ENCODE measurements at places on chromosomes 2 and 18. TPM values are rescaled to one million over a fixed set of nuclear protein-coding genes. Genes with fewer than 3 reads are reported as not detected.

The HOXD4 gene
- total RNA-seq, result not detected

The RNF144A gene
- total RNA-seq, result 12.6 TPM

The PDE1A gene
- 10.7 TPM for total RNA-seq

- no peaks in the 10 kb centered on the region for H3K27me3 ChIP-seq
- no peak for DNase-seq
- no peak overlapping the region for H3K4me3 ChIP-seq
- peaks cover 7% of the 10 kb centered on the region for H3K36me3 ChIP-seq
- H3K27ac ChIP-seq, result no peak overlapping the region
These were observed 213.1 kb downstream of the NBAS start for GRCh38 chr2:15348045-15348444.

GRCh38 chr2:215723631-215724011 lies 287.8 kb upstream of the FN1 start:
- no peaks in the 10 kb centered on the region for H3K36me3 ChIP-seq
- H3K4me3 ChIP-seq, result no peak overlapping the region
- peaks cover 5% of the 10 kb centered on the region for H3K4me1 ChIP-seq
- H3K27me3 ChIP-seq, result no peaks in the 10 kb centered on the region
- no peak overlapping the region for H3K27ac ChIP-seq

- no peaks in the 10 kb centered on the region for H3K4me1 ChIP-seq
- peak overlapping the region; percentile 87 for H3K27ac ChIP-seq
- no peak overlapping the region for H3K4me3 ChIP-seq
These were observed 215.4 kb downstream of the ZNF521 start for GRCh38 chr18:25136416-25137196.

DNA sequence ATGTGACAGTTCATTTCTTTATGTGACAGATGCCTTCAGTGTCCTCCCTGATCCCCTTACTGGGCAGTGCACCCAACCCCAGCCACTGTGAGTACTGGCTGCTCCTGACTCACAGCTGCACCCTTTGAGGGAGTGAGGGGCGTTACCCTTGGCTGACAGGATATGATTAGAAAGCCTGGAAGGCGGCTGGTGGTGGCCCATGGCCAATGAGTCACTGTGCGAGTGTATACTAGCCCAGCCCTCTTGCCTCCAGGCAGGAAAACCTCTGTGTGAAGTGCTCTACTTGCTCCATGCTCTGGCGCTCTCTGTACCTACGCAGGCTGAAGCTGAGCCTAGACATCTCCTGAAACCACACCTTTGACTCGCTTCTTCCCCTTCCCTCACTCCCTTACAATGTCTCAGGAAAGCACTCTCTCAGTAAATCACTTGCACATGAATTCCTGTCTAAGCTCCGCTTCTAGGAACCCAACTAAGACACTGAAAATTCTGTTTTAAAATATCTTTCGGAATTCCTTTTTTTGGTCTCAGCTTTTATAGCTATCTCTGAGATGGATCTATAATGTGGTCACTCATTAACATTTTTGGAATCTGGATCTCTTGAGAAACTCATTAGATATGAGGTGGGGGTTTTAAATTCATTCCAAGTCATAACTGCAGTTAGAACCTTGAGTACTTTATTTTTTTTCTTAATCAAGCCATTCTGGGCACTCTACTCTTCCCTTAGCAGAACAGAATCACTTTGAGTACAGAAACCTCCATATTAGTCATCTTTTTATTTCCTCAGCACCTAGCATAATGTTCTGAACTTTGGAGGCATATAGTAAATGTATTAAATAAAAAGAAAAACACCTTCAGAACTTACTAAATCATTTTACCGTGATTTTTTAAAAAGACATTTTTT lies 25.3 kb upstream of the STAM2 start:
- H3K4me1 ChIP-seq, result peaks cover 3% of the 10 kb centered on the region
- no peak overlapping the region for H3K4me3 ChIP-seq
- no peaks in the 10 kb centered on the region for H3K36me3 ChIP-seq
- H3K27me3 ChIP-seq, result no peaks in the 10 kb centered on the region
- no peak overlapping the region for H3K27ac ChIP-seq
- DNase-seq, result peak; percentile 94

GRCh38 chr2:84052043-84052442 lies 407.0 kb downstream of the SUCLG1 start:
- no peaks in the 10 kb centered on the region for H3K4me1 ChIP-seq
- no peaks in the 10 kb centered on the region for H3K36me3 ChIP-seq
- no peak for DNase-seq
- H3K27me3 ChIP-seq, result no peaks in the 10 kb centered on the region
- H3K4me3 ChIP-seq, result no peak overlapping the region

DNA sequence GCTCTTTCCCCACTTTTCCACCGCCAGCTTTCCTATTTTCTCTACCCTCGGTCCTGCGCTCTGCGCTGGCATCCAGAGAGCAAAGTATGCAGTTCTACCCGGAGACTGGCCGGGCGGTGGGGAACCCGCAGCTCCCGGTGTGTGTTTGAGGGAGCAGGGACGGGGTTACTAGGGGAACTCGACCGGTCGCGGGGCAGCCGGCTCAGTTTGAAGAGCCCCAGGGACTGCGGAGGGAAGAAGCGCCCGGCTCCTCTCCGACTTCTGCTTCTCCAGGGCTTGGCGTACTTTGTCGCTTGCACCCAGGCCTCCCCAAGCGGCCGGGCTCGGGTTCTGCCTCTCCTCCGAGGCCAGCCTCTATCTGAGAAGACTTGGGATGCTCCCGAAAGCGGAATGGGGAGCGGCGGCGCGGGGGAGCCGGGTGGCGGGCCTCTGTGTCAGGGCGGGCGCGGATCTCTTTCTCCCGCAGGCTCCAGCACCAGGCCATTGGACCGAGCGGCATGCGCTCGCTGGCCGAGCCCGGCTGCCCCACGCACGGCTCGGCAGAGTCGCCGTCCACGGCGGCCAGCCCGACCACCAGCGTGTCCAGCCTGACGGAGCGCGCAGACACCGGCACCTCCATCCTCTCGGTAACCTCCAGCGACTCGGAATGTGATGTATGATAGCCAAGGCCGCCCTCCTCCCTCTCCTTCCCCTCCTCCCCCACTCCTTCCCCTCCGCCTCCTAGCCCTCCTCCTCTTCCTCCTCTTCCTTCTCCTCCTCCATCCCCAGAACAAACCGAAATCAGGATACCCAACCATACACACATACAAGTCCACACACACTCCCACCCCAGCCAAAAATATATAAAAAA lies 2.8 kb downstream of the SIX3 start:
- H3K27ac ChIP-seq, result no peak overlapping the region
- H3K36me3 ChIP-seq, result no peaks in the 10 kb centered on the region
- H3K4me3 ChIP-seq, result no peak overlapping the region
- H3K4me1 ChIP-seq, result peaks cover 37% of the 10 kb centered on the region

DNA sequence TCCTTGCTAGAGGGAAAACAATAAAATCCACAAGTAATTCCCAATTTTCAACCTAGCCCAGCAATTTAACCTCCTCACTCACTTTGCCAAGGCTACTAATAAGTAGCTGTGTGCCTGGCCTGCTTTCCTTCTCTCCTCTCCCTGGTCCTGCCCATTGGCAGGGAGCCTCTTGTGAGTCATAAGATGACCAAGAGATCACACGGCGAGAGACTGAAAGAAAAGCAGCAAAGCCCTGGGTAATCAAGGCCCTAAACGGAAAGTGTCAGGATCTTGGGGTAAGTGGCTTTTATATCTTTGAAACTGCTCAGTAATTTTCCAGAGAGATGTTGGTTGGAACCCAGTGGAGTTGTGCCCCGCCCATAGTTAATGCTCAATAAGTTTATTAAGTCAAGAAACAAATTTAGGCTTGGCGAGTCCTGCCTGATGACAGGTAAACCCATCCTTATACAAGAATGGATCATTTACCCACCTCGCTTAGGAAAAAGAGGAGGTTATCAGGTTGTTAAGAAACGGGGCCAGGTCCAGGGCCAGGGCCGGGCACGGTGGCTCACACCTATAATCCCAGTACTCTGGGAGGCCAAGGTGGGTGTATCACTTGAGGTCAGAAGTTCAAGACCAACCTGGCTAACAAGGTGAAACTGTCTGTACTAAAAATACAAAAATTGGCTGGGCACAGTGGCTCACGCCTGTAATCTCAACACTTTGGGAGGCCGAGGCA lies 10.0 kb upstream of the ADAM17 start:
- H3K36me3 ChIP-seq, result no peaks in the 10 kb centered on the region
- peak; percentile 90 for DNase-seq
- no peak overlapping the region for H3K4me3 ChIP-seq
- H3K27ac ChIP-seq, result peak overlapping the region; percentile 77

Measured in right atrium auricular region (tissue), 2 donors.